ACHN (cell line): ENCODE measurements at places on chromosomes 7 and 10.

DNA sequence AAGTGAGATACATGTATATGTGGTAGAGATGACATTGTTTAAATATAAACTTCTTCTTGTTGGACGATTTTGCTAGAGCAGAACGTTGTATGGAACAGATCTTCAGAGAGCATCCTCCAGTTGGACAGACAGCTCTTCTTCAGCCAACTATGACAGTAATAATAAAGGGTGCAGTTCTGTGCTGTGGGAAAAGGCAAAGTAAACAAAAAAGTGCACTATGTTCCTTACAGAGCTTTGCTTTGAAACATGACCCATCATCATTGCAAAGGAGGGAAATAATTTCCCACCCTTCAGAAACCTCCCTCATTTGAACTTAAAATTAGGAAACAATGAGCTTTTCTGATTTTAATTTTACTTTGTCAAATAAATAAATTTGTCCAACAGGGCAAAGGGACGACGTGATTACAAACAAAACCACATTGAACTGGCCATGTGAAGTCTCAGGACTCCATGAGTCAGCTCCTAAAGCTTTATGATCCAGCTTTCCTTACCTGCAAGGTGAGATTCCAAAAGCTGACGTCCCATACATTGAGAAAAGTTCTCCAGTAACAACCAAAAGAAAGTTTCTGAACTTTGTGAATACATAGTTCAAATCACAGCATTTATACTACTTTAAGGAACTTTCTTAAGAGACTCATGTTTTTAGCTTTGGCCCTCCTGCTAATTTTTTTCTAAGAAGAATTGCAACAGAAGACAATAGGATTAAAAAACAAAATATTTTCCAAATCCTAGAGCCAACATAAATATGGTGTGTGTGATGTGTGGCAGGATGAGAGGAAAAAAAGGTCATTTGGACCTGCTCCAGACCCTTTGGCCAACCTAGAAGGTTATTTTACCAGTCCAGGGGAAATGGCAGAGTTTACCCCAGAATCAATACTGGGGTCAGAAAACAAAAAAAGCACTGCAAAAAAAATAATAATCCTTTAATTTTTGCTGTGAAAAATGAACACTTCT is 565.4 kb upstream of the NRP1 start:
- DNase-seq = no peak

DNA sequence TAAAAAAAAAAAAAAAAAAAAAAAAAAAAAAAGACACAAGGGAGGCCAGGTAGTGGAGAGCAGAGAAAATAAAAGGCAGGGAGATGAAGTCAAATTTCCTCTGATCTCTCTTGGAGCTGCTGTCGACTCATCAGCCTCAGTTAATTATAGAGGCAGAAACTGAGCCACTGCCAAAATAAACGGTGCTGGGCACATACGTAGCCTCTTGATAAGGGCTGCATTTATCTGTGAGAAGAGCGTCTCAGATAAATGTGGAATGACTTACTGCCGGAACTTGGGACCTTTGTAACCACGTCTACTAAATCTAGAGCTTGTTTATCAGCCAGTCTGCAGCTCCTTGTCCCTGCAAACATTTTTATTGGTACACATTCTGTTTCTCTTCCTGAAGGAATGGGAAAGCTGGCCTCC is 162.3 kb downstream of the BAMBI start:
- DNase-seq = no peak

GRCh38 chr7:155163696-155164095 is 93.6 kb downstream of the HTR5A start:
- no peak for DNase-seq

DNA sequence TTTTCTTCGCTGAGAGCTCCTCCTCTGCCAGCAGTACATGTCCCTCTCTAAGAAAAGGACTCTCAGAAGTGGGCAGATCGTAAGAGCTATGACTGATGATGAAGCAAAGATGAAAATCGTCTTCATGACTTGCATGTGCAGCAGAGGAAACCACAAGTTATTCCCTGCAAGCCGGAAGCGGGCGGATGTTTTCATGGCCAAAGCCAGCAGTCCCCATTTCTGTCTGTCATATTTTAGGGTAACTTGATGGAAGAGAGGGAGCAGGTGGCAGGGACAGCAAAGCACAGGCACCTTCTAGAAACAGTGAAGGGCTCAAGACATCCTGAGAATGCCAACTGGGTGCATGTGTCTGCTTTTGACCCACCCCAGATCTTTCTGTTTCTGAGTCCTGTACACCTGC is 19.9 kb downstream of the KLF6 start:
- no peak for DNase-seq

- DNase-seq = no peak
Observed at GRCh38 chr7:83362871-83363550, 200.3 kb upstream of the PCLO start.

DNA sequence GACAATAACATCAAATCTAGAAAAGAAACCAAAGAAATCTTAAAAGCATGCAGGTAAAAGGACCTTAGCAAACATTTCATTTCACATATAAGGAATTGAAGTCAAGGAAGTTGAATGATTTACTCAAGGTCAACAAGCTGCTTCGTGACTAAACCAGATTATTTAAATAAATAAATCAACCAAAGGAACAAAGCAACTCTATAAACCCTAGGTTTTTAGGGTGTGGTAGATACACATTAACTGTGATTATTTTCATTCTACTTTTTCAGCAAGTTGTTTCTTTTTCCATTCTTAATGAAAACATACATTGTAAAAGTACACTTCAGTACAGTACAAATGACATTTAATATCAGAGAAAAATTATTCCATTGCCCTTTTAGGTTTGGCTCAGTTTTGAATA is 382.0 kb upstream of the STEAP1 start:
- no peak for DNase-seq

DNA sequence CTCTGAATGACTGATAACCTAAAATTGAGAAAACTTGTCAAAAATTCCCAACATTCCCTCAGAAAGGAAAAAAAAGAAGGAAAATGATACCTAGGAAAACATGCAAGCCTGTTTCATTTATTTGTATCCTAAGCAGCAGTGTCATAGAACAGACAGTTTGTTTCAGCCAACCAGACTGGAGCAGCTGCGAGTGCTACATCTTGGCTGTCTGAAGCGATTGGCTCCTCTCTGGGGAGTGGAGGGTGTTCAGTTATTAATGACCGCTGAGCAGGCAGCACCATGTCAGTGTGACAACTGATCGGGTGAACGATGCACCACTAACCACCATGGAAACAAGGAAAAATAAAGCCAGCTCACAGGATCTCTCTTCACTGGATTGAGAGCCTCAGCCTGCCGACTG is at the start of gene LRRN3:
Gene LRRN3 (plus strand): TSS at position 282 of the 400 bp plus-strand sequence. CDS start 31,646 bp downstream, outside the sequence.
- DNase-seq = no peak

- no peak for DNase-seq
Observed at GRCh38 chr10:104515678-104516199, 125.4 kb upstream of the SORCS3 start.

GRCh38 chr7:156896388-156897022 is 3.5 kb upstream of the LMBR1 start:
- no peak for DNase-seq
